ENCODE measurements at places on chromosomes 1 and 21.

DNA sequence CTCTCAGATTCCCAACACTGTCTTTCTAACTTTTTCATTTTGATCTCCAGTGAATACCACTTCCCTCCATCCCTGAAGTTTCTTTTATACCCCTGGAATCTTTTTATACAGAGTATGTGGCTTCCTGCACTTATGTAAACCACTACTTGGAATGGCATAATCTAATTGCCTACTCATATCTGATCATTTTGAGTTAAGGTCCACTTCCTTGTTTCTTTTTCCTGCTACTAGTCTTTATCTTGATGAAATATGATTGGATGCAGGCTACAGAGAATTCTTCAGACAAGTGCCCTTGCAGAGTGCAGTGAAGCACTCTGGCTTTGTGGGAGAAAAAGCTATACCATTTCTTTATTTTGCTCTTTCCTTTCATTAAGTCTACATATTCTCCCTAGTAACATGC is 325.3 kb upstream of the ADAMTS5 start:
- DNase-seq, result no peak

DNA sequence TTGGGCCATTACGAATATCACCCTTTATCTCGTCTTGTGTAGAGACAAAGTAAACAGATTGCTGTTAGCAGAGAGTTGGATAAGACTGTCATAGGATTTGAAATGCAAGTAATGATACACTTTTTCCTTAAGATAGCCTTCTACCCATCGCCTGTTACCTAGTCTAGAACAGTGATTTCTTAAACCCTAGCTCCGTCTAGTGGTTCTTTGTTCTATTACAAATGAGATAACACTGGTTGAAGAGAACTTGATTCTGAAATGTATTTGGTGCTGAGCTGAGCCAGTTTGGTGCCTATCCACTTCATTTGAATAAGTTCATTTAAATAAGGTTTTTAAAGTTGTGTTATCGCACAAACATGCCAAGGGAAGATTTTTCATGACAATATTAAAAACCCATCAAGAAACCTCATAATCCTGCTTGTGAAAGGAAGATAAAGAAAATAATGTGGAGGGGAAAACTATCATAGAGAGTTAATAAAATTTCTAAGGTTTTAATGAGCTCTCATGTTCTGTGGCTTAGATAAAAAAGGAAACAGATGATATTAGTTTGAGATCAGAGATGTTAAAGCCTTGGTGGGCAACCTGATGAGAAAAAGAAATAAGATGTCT is 1.5 kb upstream of the KCNH1 start:
- DNase-seq, result no peak

DNA sequence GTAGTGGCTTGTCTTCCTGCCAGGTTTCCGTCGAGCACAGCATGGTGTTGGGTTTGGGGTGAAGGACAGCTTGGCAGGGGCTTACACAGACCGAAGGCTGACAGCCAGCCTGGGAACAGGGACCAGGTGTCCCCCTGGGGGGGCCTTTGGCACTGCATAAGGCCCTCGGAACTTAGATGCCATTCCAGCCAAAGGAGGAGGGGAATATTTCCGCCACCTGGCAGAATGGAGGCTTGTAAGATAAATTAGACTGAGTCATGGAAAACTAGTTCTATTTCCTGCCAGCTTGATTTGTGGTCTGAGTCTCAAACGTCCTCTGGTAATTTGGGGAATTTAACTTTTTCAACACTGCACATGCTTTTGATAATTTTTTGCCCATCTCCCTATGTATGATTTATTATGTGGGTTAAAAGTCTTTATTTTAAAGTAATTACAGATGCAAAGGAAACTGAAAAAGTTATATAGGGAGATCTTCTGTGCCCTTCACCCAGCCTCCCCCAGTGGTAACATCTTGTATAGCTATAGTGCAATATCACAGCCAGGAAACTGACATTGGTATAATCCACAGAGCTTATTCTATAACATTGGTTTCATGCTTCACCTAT is 11.5 kb upstream of the TMEM51 start:
- no peak for DNase-seq

DNA sequence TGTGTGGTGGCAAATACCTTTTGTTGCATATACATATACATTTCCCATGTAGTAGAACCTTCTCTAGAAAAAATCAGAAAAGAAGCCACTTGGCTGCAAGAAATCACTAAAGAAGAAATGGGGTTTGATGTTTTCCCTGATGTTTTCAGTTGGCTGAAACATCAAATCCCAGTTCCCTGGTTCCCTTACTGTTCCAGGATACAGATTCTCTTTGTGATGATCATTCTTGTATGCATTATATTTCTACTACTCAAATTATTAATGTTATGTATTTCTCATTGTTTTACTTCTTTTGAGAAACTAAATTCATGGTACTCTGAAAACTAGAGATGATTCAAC is 7.6 kb downstream of the RNU1-2 start:
- DNase-seq, result no peak

- DNase-seq, result no peak
Observed at GRCh38 chr1:63873751-63874150, 99.9 kb downstream of the ROR1 start.

- no peak for DNase-seq
Observed at GRCh38 chr1:39685071-39685470, 6.2 kb downstream of the HPCAL4 start.

- no peak for DNase-seq
Observed at GRCh38 chr21:42486531-42486930, 9.5 kb downstream of the RSPH1 start.

DNA sequence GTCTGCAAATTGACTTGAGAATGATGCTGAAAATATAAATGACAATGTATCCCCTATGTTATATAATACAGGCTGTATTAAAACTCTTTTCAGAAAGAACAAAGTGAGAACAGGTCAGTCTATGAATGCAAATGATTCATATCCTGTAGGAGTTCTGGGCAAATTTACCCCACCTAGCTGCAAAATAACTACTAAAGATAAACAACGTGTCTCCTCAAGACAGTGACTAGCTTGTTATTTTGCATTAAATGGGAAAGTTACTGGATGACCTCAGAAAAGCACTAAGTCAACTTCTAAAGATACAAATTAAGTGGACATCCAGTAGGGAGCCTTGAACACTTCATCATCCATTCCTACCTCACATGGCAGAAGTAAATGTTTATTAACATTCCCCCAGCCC is 11.1 kb downstream of the RNF19B start:
- no peak for DNase-seq

DNA sequence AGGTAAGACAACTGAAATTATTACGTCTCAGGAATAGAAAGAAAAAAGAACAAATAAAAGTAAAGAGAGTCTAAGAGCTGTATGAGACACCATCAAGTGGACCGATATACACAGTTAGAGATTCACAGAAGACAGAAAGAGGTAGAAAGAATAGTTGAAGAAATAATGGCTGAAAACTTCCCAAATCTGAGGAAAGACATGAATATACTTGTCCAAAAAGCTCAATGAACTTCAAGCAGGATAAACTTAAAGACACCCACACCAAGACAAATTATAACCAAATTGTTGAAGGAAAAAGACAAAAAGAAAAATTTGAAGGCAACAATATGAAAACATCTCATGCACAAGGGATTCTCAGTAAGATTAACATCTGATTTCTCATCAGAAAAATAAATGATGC is 19.6 kb upstream of the WNT3A start:
- DNase-seq, result no peak

GRCh38 chr1:117825414-117825813 is 104.0 kb downstream of the GDAP2 start:
- DNase-seq, result no peak

DNA sequence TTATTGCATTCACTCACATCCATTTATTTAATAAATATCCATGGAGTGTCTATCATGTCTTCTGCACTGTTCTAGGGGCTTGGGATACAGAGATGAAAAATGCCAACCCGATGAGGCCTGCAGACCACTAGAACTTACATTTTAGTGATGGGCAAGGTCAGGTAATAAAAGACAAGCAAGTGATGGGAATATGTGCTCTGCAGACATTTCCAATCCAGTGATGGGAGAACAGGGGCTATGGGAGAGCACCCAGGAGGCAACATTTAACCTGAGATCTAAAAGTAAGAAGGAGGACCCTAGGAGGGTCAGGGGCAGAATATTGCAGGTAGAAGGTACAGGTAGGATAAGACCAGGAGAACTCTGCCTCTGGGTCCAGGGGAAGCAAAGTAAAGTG is 53.1 kb downstream of the ETS2 start:
- no peak for DNase-seq

DNA sequence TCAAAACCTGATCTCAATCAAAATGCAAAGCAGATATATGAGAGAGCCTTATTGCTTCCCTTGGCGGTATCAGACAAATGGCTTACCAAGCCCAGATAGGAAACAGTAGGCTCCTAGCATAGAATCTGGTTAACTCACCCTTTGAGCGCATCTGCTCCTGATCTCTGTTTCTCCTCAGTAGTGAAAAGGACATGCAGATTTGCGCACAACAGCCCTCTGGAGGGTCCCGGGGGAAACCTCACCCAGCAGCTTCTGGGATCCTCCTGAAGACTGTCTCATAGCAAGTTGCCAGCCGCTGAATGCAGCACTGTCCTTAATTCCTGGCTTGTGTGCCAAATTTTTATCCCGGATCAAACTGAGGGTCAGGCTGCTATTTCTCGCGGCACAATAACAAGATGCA is 192.2 kb downstream of the FASLG start:
- no peak for DNase-seq

DNA sequence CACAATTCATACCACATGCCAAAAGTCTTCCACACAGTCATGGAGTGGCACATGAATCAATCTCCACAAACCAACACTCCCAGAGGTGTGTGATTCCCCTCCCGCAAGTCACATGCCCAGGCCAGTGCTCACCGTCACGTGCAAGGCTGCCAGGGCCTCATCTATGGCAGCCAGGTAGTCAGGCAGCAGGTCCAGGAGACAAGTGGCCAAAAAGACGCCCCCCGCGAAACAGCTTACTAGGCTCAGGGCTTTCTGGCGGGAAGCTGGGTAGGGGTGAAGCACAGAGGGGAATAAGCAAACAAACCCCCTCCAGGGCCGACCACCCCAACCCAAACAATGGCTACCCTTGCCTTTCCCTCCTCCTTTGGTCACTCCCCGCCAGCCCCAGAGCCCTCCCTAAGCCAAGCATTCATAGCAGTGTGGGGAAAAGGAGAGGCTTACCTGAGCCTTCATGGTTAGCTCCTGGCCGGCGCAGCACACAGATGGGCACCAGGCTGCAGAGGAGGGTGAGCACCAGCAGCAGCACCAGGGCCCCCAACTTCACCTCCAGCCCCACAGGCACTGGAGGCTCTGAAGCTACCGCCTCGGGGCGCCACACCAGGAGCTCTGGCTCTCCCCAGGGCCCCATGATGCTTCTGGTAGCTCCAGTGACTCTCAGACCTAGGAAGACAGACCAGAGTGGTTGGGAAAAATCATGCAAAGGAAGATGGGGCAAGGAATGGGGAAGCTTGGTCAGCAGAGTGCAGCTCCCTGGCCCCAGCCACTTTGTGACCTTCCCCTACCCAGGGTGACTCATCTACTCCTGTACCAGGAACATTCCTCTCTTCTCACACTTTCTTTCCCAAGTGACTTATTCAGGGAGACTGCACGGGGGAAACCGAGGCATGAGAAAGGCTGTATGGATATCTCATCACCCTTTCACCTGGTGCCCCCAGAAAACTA is 978 bp downstream of the SLC39A1 start:
- no peak for DNase-seq

All from stimulated activated CD4-positive, alpha-beta T cell treated with anti-CD3 and anti-CD28 coated beads, TNF-alpha, amount 100 ng/mL, for 1 hour (primary cell).